ENCODE measurements at places on chromosomes 6 and 20.

DNA sequence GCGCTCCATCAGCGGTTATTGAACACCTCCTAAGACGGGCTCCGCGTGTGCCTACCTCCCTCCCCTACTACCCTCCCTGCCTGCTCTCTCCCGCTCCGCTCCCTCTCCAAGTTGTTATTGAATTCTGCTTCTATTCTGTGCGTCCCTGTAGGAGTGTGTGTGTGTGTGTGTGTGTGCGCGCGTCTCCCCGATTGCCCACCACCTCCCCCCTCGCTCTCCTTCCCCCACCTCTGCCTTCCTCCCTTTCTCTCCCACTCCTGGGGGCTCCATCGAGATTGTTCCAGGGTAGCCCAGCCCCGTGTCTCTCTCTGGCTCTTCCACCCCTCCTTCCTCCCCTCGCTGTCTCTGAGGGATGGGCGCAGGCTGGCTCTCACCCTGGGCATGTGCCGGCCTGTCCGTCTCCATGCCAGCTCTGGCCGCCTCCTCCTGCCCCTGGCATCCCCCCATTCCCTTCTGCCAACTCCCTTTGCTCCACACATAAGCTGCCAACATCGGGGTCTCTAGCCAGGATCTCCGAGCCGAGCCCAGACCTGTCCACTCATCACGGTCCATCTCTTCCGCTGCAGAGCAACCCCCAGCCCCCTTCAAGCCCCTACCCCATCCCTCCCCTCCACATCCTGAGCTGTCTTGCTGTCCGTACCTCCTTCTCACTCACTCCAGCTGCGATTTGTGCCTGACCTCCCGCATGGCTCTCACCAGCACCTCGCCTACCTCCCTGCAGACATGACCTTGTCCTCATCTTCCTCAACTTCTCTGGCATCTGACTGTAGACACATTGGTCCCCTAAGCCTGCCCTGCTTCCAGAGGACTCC is 68.5 kb downstream of the SRC start:
- DNase-seq = no peak

DNA sequence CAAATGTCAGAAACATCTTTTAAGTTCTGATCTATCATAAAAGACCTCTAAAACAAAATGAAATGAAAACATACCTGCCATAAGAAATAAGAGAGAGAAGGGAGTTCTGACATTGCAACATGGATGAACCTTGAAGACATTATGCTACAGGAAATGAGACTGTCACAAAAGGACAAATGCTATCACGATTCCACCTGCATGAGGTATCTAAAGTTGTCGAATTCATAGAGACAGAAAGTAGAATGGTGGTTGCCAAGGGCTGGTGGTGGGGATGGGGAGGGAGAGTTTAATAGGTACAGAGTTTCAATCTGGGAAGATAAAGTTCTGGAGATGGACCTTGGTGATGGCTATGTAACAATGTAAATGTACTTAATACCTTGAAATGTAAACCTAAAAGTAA is 3.3 kb downstream of the EZR start:
- no peak for DNase-seq

DNA sequence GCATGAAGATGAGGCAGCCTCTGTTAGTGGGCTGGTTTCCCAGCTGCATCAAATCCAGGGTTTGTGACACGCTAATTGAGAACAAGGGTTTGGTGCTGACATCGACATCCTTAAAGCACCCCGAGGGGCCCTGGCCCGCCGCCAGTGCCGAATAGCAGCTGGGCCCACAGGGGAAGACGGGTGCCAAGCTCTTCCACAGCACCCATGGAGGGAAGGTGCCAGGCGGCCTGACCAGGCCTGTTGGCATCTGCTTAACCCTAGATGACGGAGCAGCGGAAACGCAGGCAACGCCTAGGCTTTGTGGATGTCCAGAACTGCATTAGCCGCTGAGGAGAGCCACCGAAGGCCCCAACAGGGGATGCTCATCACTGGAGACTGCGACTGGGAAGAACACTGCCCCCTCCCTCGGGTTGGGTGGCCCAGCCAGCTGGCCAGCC is 16.0 kb downstream of the UQCC2 start:
- no peak for DNase-seq

- DNase-seq = no peak
Measured at GRCh38 chr20:37669773-37670236, 24.0 kb upstream of the CTNNBL1 start.

DNA sequence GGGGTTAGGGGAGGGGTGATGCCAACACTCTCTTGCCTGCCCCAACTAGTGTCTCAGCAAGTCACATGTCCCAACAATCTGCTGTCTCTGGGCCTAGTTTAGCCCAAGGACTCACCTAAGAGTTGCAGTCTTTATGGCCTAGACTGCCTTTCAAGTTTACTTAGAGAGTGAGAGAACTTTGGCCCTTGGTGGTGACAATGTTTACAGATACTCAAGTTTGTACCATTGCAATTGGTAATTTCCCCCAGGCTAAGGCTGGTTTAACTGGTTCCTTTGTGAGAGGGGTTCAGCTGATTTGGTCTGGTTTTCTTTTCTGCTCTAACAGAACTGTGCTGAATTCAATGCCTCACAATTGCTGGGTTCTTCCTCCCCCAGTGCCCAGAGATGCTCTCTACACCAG is 1279.9 kb upstream of the EYS start:
- no peak for DNase-seq

GRCh38 chr6:36346486-36347273 is 10.0 kb upstream of the BNIP5 start:
- no peak for DNase-seq

- no peak for DNase-seq
Measured at GRCh38 chr20:63163596-63164483, 52.1 kb downstream of the YTHDF1 start.

GRCh38 chr6:41560431-41561192 is 14.4 kb downstream of the FOXP4 start:
- no peak for DNase-seq

DNA sequence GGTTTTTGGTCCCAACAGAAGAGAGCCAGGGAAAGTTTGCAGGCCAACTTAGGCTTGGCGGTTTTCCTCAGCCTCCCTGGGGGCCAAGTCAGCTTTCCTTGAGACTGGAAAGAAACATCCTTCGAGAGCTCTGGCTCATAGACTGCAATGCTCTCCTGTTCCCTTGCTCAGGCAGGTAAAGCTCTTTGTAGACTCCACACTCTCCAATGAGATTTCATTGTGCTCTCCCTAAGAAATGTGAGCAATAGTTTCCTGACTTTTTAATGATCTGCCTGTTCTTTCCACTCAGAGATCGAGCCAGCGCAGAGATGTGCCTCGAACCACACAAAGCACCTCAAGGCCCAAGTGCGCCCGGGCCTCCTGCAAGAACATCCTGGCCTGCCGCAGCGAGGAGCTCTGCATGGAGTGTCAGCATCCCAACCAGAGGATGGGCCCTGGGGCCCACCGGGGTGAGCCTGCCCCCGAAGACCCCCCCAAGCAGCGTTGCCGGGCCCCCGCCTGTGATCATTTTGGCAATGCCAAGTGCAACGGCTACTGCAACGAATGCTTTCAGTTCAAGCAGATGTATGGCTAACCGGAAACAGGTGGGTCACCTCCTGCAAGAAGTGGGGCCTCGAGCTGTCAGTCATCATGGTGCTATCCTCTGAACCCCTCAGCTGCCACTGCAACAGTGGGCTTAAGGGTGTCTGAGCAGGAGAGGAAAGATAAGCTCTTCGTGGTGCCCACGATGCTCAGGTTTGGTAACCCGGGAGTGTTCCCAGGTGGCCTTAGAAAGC is 13.9 kb downstream of the TNFAIP3 start:
- DNase-seq = no peak

DNA sequence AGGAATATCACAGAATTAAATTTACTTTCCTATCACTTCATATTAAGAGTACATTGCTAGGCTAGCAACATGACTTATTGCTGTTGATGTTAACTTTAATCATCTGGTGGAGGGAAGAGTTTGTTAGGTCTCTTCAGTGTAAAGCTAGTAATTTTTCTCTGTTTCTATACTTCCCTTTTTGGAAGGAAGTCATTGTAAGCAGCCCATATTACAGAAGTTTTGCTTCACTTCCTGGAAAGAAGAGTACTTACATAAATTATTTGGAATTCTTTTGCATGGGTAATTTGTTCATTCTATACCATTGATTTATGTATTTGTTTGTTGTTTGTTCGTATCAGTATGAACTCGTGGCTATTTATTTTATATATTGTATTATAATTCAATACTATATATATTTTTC is 405.2 kb downstream of the RFPL4B start:
- no peak for DNase-seq

DNA sequence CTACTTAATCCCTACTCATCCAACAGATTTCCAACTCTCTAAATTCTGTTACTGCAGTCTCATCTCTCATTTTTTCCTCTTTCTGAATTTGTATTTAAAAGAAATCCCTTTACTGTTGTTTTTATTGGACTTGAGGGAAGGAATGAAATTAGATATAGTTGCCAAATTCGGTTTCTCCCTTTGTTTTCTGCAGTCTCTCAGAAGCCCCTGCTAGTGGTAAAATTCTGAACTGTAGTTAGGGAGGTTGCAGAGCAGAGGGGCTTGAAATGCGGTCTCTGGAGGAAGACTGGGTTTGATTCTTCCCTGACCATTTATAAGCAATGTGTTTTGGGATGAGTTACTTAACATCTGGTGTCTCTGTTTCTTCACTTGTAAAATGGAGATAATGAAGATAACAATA is 106.3 kb upstream of the TBX18 start:
- DNase-seq = no peak

- DNase-seq = no peak
Measured at GRCh38 chr20:50136822-50137599, 16.5 kb downstream of the PEDS1 start.

DNA sequence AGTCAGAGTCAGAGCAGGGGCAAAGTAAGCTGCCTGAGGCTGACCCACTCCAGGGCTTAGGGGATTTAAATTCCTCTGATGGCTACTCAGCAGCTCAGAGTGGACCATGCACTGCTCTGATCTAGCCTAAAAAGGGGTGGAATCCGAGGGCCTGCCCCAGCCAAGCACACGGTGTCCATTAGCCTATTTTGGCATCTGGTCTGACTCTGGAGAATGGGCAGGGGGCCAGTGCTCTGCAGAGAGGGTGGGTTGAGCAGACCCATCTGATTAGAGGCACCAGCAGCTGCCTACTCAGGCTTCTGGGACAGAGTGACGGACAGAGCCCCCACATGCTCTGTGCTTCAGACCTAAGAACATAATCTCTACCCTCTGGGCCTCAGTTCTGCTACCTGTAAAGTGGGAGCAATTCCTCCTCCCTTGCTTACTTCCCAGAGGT is 25.9 kb upstream of the TGM2 start:
- no peak for DNase-seq

DNA sequence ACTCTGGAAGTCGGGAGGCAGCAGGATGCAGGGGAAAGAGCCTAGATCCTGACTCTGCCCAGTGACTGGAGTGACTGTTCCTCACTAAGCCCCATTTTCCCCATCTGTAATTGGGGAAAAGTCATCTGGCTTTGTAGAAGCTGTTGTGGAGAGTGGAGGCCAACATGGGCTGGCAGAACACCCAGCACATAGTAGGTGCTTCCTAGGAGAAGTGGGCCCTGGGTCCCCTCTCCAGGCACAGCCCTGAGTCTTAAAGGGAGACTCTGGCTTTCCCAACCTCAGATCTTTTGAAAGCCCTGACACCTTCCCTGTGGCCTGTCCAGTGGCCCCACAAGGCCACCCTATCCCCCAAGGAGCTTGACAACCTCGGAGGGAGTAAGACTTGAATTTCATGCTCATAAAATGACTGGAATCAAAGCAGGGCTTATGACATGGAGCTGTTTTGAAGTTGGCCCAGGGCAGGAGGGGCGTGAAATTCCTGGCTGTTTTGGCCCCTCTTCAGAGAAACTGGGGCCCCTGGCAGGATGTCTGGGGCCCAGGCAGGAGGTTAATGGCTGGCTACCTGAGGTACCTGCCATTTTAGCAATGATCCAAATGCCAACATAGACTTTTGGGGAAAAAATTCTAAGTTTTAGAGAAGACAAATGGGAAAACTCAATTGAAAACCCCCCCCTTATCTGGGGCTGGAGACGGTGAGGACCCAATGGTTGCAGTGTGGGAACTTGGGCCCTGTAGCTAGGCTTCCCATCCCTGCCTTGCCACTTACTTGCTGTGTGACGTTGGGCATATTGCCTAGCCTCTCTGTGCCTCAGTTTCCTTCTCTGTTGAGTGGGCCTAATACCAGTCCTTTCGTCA is 51.6 kb downstream of the UBE2V1 start:
- DNase-seq = no peak

GRCh38 chr6:35810971-35811698 is 6.0 kb downstream of the LHFPL5 start:
- DNase-seq = no peak

DNA sequence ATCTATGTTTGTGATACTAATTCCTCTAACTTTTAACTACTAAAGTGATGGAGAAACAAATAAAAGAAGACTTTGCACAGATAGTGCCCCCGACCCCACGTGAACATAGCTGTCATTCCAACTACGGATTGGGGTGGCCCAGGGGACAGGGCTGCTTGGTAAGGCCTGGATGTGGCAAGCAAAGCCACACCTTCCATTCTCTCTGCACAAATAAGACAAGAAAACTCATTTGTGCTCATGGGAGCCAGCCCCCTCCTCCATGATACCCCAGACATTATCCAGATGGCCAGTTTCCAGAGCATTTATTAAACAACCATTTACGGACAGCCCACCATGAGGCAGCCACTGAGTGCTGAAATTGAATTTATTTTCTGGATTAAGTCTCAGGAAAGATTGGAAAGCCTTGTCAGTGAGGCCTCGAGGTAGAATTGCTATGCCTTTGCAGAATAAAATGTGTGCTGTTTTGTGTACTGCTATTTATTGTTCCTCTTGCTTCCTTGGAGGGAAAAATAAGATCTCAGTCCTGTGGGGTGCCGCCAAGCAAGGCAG is 151.2 kb downstream of the UNC5CL start:
- no peak for DNase-seq

Measured in HL-60 (cell line).